Left colon (tissue), 2 donors: ENCODE measurements at places on chromosomes 12 and 14. TPM values are rescaled to one million over a fixed set of nuclear protein-coding genes. Genes with fewer than 3 reads are reported as not detected.

DNA sequence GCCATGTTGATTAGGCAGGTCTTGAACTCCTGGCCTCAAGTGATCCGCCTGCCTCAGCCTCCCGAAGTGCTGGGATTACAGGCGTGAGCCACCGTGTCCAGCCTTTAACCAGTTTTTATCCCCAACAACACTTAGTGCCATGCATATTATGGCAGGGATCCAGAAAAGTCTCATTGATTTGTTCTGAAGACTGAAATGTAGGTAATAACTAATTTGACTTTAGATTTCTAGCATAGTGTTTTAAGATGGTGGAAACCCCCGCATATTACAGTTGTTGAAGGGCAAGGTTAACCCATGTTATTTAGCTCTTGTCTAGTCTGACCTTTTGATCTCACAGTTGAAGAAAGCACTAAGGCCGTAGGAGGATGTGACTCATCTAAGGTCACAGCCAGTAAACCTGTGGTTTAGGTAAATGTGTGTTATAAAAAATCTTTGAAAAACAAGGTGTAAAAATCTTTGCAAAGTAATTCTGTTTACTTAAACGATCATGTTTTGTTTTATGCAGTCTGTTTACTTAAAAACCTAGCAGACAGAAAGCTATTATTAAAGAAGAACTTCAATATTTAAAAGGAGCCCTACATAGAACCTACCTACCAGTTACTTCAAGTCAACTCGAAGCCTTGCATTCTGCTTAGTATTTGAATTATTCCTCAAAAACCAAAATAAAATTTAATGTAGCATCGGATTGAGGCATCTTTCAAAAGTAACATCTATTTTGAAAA is 24.8 kb downstream of the BICDL1 start:
- DNase-seq: no peak

The ATL1 gene
- total RNA-seq: 12.6 TPM

- DNase-seq: no peak
Observed at GRCh38 chr12:51222461-51222860, 4.6 kb upstream of the POU6F1 start.

- peak; percentile 56 for DNase-seq
Observed at GRCh38 chr14:89773644-89774316, 180.8 kb downstream of the EFCAB11 start.

GRCh38 chr14:61326847-61327246 is 5.5 kb downstream of the PRKCH start:
- no peak for DNase-seq

GRCh38 chr14:100212476-100213333 is 26.2 kb upstream of the YY1 start:
- no peak for DNase-seq

- DNase-seq: no peak
Observed at GRCh38 chr12:24730489-24730896, 218.4 kb downstream of the BCAT1 start.

The AKAP6 gene
- total RNA-seq: 3.4 TPM

The ZNF891 gene
- total RNA-seq: 1.4 TPM
